NCI-H524 treated with DMSO at 0.1 percent for 48 hours (cell line): ENCODE measurements at places on chromosomes 1 and 21.

DNA sequence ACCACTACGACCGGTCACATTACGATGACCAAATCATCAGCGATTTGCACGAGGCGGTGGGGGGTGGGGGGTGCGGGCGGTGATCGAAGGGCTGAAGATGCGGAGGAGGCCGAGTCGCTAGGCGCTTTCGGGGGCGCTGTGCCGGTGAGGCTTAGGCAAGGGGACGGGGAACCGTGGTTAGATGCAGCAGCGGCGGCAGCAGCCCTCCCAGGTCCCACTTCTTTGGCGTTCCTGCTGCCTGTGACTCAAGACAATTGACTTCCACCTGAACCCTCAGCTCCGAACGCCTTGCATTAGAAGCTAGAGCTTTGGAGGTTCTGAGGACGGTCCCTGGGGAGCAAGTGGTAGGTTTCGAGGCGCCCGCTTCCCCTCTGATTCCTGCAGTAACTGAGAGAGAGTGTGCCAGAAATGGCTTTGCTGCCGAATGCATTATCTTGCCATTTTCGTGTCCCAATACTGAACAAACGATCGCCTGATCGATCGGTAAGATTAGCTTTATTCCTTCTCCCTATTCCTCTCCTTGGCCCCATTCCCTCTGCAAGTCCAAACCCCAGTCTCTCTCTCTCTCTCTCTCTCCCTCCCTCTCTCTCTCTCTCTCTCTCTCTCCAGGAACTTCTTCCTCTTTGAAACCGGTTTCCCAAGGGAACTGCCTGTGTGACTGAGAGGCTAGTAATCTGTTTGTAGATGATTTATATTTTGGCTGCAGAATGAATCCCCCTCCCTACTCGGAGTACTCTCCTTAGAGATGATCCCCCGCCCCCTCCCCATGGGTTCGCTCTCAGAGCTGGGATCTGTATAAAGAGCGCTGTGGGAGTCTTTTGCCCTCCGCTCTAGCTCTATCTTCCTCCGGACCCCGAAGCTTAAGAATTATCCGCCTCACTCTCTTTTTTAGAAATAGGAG lies 735 bp upstream of the BRINP3 start:
- DNase-seq: peak; percentile 80

DNA sequence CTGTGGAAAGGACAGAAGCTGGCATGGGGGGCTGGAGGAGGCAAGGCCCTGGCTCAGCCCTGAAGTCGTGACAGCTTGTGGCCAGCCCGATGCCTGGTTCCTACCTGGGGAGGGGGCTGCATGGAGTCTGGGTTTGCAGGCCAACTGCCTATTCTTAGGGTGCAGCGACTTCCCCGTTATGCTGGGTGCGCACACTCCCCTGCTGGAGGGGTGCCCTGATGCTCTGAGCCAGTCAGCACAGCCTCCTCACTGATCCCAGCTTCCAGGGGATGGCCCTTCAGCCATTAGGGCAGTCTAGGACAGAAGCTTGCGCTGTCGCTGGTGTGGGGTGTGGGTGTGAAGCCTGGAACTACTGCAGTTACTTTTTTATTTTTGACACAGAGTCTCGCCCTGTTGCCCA lies 30.0 kb upstream of the SLC19A1 start:
- DNase-seq: no peak

DNA sequence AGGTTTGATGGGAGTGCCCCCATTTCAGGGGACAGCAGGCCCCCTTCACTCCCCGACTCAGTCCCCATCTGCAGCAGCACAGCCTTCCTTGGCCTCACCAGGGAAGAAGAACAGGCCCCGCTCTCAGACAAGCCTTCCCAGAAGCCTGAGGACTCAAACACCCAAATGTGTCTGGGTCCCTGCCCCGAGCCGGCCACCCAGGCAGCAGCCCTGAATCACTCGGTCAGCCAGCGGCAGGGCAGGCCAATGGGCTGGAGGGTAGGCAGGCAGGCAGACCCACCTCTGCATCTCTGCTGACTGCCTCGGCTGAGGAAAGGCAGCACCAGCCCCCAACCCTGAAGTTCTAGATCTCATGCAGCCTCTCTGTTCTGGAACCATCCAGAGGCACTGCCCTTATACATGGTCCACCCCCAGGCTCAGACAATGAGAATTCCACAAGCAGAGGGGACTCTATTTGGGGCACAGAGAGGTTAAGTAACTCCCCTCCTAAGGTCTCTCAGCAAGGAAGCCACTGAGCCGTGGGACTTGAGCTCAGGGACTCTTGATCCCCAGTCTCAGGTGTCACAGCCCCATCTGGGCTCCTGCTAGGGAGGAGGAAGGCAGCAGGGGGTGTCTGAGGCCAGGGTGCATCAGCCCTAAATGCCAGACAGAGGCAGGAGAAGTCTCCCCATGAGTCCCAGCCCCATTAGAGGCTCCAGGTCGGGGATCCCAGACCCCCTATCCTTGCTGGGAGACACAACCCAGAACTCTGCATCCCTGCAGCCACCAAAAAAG lies 33.2 kb upstream of the RUNX3 start:
- no peak for DNase-seq

GRCh38 chr1:11308699-11309224 lies 35.8 kb downstream of the UBIAD1 start:
- no peak for DNase-seq

DNA sequence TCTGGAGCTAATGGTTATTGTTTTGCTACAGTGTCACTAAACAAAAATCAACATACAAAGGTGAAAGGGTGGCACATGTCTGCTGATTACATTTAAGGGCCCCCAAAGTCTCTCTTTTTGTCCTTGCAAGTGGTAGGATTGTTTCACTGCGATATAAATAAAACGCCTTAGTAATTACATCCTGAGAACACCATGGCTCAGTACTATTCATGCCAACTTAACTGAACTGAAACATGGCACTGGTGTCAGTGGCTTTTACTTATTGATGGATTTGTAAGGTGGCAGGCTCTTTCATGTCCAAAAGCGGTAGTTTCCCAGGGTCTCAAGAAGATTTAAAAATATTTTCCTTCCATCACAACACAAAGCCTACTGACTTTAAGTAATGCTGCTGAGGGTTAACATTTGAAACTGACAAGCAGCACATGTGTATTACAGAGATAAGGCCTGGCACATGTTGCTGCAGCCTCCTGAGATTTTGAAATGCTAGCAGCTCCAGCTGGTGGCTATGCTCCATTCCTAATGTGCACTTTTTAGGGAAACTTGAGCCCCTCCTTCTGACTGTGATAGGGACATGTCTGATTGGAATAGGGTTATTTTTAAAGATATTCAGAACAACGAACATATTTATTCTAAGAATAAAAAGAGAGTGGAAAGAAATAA lies 86.8 kb downstream of the ATP1B1 start:
- DNase-seq: peak; percentile 11

GRCh38 chr1:211632808-211633523 lies 42.5 kb downstream of the NEK2 start:
- DNase-seq: no peak

GRCh38 chr1:99062192-99062591 lies 57.5 kb upstream of the PLPPR5 start:
- no peak for DNase-seq

DNA sequence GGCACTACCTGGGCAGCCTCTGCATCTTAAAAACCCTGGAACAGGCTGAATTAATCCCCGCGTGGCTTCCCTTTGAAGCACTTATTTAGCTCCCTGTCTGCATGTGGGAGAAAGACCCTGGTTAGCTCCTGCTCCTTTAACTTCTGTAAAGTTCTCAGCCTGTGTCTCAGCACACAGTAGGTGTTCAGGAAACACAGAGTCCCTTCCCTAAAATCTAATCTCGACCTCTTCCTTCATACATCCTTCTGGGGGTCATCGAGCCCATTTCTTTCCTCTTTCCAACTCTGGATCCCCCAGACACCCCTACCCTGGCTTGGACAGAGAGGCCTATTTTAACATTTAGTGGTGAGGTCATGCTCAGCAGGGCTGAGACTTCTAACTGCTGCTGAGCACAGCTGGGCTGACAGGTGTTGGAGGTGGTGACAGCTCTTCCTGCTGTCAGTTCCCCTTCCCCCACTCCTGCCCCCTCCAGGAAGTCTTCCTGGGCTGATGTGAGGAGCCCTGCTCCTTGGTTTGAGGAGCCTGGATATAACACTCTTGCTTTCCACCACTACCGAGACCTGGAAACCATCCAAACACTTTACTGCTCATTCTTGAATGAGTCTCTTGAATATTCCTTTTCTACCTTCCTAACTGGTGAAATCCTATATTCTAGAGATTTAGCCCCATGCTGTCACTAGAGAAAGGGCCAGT lies 5.3 kb downstream of the E2F2 start:
- no peak for DNase-seq

- DNase-seq: no peak
Measured at GRCh38 chr1:65209005-65209885, 61.2 kb downstream of the AK4 start.

- no peak for DNase-seq
Measured at GRCh38 chr1:32755810-32756159, 53.2 kb upstream of the SYNC start.

DNA sequence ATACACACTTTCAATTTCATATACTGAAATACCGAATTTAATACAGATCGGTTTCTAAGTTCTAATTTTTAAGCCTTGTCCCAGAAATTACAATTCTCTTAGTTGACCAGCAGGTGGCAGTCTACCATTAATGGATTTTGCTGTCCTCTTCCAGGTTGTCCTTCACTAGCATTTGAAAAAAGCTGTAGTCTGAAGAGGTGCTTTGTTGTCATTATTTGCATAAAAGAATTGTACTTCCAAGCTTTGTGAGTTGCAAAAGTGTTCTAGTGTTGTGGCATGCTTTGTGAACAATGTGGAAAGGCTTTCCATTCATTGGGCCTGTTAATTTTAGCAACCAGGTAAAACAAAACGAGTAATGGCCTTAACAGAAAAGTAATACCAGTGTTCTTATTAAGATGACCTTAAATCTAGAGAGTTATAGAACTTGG lies 193.6 kb downstream of the RPS6KC1 start:
- peak; percentile 9 for DNase-seq

DNA sequence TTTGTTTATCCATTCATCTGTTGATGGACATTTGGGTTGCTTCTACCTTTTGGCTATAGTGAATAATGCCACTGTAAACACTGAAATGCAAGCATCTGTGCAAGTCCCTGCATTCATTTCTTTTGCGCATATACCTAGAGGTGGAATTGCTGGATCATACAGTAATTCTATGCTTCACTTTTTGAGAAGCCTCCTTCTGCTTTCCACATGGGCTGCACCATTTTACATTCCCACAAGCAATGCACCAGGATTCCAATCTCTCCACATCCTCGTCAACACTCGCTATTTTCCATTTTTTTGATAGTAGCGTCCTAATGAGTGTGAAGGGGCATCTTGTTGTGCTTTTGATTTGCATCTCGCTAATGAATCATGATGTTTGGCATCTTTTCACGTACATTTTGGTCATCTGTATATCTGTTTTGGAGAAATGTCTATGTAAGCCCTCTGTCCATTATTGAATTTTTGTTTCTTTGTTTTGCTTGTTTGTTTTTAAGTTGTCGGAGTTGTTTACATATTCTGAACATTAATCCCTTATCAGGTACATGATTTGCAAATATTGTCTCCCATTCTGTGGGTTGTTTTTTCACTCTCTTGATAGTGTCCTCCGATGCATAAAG lies 335.4 kb downstream of the RRAGC start:
- DNase-seq: no peak

- DNase-seq: no peak
Measured at GRCh38 chr1:182625024-182625423, 20.8 kb upstream of the RGS16 start.

- no peak for DNase-seq
Measured at GRCh38 chr1:68142036-68142435, 90.3 kb downstream of the WLS start.

GRCh38 chr1:10726355-10726754 lies 70.1 kb downstream of the CASZ1 start:
- DNase-seq: no peak

DNA sequence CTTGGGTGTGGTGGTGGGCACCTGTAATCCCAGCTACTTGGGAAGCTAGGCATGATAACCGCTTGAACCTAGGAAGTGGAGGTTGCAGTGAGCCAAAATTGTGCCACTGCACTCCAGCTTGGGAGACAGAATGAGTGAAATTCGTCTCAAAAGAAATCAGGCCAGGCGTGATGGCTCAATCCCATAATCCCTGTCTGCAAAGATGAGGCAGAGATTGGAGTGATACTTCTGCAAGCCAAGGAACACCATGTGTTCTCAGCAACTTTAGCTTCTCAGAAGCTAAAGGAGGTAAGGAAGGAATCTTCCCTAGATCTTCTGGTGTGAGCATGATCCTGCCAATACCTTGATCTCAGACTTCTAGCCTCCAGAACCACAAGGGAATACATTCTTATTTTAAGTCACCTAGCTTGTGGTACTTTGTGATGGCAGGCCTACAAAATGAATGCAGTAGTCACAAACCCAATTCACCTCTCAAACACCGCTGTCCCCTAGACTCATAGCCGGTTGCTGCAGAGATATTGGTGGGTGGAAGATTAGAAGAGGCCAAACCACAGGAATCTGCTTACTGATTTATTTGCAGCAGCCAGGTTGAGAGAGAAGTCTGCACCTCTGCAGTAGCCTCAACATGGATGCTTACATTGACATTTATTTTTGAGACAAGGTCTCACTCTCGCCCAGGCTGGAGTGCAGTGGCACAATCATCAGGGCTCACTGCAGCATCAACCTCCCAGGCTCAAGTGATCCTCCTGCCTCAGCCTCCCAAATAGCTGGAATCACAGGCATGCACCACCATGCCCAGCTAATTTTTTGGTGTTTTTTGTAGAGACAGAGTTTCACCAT lies 18.6 kb downstream of the L1TD1 start:
- DNase-seq: no peak

DNA sequence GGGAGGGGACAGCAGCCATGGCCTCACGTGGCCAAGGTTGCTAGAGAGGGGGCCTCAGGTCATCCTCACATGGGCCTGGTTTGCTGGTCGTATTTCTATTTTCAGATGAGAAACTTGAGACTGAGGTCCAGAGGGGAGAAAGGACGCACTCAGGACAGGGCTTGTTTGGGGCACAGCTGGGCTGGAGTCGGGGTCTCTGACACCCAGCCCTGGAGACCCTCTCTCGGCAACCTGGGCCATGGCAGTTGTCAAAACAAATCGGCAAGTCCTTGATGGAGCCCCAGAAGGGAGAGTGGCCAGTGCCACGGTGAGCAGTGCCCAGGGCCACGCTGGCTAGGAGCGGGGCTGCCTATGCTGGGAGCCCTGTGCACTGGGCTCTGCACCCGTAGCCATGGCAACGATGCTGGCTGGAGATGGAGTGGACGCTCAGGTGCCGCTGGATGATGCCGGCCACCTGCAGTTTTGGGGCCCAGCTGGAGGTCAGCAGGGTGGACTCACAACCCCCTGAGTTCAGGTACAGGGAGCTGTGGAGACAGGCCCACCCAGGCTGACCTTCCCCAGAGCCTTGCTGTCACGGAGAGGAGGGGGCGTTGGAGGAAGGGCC lies 11.1 kb downstream of the LRRC3 start:
- no peak for DNase-seq
